ENCODE measurements at places on chromosomes 5 and 9.

DNA sequence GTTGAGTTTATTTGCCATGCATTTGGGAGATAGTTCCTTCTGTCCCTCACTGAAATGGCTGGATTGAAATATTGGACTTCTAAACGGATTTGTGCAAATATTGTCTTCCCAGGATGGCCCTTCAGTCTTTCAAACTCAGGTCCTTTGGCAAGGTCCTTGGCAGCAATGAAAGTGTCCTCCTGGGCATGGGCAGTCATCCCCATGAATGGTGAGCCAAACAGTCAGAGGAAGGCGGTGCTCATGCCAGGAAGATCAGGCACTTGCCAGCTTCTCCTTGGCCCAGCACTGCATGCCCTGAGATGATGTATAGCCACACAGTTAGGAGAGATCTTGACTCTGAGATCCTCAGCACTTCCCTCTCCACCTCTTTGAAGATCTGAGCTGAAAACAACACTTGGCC lies 221.4 kb upstream of the KLF4 start:
- DNase-seq: no peak

- DNase-seq: no peak
These were observed 136.7 kb downstream of the PRKACG start for GRCh38 chr9:68877219-68877618.

DNA sequence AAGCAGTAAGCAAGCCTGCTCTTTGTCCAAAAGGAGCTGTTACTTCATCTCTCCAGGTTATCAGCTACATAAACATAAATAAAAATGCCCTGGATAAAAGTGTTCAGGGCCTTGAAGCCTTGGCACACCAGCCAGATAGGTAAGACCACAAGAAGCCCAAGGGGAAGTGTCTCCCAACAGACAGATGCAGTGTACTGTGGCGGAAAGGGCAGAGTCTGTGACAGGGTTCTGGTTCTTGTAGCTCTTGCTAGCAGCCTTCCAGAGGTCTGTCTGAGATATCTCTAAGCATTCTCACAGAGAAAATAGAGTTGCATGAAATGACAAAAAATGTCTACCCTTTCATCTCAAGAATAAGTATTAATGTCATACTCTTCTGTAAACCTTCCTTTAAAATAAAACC lies 30.1 kb downstream of the ISOC1 start:
- DNase-seq: no peak

DNA sequence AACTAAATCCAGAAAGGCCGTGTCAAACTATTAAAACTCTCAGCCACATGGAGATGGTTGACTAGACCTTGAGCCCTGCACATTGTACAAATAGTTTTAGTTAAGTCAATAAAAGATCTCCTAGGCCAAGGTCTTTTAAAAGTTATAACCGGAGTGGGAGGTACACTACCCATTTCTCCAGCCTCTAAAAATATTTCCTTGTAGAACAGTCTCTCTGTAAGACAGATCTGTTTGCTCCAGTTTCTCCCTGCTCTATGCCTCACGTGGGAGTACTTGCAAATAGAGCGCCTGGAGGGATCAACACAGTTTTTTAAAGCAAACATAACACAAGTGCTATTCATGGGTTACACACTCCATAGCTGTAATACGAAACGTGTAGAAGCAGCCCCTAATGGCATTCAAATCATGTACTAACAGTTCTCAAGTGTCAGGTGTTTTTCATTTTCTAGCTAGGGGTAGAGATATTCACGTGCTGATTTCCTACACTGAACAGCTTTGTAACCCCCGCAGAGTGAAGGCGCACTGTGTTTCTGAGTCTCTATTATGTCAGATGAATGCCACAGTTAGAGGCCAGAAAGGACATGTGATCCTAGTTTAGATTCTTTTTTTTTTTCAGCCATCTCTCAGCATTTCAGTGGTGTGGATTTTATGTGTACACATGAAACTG lies 703.4 kb upstream of the GRAMD2B start:
- DNase-seq: peak; percentile 43

DNA sequence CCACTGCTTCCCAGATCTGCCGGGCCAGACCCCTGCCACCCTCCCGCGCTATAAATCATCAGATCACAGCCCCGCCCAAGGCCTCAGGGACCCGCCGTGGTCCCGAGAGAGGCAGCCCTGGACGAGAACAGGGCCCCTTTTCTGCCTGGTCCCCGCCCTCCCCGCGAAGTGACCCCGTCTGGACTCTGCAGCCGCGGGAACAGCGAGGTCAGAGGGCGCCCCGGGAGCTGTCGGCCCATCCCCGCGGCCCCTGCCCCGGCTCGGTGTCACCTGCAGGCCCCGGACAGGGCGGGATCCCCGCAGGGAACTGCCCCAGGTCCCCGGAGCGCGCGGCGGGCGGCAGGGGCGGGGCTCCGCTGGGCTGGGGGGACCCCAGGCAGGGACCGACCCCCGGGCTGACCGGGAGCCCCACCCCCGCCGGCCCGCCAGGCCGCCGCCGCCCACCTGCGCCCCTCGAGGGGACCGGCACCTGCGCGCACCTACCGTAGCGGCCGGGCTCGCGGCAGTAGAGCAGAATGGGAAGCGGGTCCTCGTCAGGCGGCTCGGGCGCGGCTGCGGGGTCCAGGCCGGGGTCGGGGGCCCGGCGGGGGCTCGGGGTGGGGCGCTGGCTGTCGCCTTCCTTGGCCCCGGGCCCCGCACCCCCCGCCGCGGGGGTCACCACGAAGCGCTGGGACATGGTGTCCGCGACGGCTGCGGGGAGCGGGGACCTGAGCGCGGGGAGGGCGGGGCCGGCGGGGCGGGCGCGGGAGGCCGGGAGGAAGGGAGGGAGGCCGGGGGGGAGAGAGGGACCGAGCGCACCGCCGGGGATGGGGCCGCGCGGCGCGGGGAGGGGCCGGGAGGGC lies 43.5 kb upstream of the SLC12A7 start:
- no peak for DNase-seq

All from fibroblast of skin of scalp (primary cell).